Spinal cord (tissue), 10 donors: ENCODE measurements at places on chromosomes 3 and 15.

- DNase-seq: no peak
These were observed 207.4 kb downstream of the OPA1 start for GRCh38 chr3:193800138-193801043.

DNA sequence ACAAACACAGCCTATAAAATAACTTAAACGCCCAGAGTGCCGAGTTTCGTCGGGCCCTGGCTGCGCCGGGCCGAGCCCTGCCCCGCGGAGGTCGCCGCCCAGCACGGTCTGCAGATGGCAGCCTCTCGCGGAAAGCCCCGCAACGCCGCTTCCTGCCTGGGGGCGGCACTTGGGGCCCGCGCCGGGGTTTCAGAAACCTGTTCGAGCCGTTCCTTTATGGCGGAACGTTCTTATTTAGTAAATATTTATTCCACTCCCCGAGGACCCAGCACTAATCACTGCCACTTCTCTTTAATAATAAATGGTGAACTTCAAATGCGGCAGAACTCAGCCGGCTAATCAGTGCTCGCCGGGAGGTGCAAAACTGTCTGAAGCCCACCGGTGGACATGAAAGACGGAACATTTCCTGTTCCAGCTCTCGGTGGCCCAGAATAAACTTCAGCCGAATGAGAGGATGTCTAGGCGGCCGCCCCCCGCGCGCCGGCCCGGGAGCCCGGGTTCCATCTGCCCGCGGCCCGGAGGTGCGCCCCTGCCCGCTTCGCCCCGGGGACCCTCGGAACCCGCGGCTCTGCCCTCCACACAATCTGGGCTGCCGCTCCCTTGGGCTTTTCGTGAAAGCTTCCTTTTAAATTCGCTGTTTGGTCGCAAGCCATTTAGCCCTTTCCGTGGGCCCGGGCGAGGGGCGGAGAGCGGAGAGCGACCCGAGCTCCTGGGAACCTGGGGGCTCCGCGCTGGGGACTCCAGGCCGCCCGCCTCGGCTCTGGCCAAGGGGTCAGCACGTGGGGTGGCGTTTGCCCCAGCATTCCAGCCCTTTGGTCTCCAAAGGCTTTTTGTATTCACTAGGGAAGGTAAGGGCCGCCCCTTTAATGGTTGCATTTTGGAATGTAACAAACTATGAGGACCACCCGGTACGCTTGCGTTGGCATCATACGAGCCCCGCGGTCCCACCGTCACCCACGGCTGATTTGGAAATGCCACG is 110.8 kb upstream of the ATP11B start:
- peak; percentile 42 for DNase-seq

- DNase-seq: no peak
These were observed 50.6 kb downstream of the MGLL start for GRCh38 chr3:127771746-127772145.

DNA sequence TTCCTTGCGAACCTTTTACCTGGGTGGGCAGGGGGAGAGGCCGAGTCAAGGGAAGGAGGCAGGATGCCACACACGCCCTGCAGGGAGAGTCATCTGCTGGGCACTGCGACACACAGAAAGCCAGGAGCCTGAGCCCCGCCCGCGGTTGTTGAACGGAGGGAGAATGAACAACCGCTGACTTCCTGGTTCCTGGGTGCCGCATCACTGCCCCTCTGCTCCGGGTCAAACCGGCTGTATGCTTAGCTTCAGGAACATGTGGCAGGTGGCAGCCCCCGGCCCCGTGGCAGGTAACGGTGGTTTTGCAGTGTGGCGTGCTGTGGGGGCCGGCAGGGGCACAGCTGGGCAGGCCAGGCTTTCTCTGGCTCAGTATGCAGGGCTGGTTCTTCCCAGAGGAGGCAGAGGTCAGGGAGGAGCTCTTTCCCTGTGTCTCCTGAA is 33.4 kb downstream of the APBA2 start:
- no peak for DNase-seq

- DNase-seq: peak; percentile 13
These were observed 222.8 kb upstream of the UBE2E2 start for GRCh38 chr3:22980346-22980745.

DNA sequence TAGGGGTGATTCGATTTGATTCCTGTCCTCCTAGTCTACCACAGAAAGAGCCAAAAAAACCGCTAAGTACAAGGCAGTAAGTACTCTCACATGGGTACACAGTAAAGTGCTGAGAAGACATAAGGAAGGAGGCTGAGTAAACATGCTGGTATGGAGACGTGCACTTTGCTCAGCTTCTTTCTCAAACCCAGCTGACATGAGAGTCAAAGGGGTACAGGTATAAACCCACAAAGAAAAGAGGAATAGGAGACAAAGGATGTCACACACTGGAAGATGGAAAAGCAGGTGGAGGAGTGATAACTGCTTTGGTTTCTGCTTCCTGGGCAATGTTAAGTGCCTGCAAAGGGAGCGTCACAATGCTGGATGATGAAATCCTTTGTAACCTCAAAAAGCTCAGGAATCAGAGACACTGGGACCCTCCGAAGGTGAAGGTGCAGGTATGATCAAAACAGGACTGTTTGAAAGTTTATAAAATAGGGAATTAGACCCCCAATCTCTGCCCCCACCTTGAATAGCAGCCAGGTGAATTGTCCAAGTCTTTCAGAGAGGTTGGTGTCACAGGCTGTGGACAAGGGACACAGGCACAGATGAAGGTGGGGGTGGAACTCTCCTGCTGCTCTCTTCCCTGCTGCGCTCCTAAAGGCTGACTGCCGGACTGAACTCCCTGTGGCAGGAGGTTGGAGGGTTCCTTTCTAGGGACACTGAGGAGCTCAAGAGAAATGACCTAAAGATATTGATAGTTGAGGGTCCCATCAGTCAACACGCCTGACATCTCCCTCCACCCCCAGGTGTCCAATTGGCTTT is 101.8 kb downstream of the RAB11A start:
- DNase-seq: no peak

DNA sequence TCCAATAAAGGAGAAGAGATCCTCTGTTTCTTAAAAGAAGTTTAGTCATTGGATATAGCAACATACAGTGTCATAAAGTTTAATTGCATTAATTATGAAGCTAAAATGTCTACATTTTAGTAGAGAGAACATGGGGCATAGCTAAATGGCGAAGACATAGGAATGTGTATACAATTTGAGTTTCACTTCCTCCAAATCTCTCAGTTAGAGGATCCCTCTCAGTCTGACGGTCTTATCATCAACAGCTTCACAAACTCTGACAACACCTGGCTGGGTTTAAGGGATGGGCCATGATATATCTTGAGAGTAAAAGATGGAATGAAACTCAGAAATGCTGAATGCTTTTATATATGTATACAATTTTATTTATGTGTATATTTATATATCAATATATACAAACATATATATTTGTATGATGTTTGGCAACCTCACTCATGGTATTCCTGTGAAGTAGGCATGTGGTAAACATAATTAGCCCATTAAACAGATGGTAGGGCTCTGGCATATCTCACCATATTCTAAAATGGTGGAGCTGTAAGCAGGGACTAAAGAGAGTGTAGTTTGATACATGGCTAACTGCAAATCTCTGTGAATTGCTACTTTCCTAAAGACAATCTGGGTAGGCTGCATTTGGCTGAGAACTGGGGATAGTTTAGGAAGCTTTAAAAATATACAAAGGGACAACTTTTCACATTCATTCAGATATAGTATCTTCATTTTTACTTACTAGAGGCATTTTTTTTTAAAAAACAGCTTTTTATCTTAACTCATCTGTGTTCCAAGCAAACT is 111.6 kb downstream of the TIGIT start:
- DNase-seq: no peak

- DNase-seq: no peak
These were observed 871.2 kb upstream of the NR2F2 start for GRCh38 chr15:95459273-95459672.

DNA sequence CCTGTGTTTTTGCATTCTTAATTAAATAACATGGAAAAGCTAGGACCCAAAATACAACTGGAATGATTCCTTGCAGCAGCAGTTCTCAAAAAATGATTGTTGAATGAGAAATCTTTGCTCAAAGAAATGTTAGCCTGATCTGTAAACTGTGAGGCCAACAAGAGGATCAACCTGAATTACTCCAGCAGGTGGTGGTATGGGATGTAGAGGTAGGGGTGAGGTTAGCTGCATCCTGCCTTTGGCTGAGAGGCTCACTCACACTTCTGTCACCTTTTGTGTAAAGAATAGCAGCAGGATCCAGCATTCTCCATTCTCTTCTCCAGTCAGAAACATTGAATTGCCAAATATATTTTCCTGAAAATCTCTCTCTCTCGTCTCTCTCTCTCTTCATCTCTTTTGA is 26.5 kb upstream of the FAM98B start:
- no peak for DNase-seq

GRCh38 chr3:34363881-34364280 is 565.5 kb downstream of the PDCD6IP start:
- no peak for DNase-seq

DNA sequence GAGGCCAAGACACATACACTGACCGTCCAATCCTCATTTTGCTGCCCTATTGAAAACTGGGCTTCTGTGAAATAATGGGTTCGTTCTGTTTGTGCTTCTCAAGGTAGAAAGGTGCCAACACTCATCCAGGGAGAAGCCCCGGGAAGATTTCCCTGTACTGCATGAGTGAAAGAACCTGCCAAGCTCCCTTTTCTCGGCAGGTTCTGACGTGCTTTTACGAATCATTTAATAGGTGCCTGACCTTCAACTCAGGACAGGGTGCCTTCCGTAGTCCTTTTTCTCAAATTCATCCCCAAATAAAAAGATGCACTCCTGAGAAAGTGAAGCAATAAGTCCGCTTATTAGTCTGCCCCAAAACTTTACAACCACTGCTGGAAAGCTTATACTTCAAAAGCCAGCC is 64.2 kb downstream of the B3GNT5 start:
- DNase-seq: no peak

- DNase-seq: peak; percentile 52
These were observed 398.0 kb downstream of the OTOL1 start for GRCh38 chr3:161894657-161895056.

GRCh38 chr15:33032053-33032452 is 162.5 kb downstream of the FMN1 start:
- no peak for DNase-seq

- DNase-seq: no peak
These were observed 83.3 kb downstream of the NR2E3 start for GRCh38 chr15:71893691-71894090.

DNA sequence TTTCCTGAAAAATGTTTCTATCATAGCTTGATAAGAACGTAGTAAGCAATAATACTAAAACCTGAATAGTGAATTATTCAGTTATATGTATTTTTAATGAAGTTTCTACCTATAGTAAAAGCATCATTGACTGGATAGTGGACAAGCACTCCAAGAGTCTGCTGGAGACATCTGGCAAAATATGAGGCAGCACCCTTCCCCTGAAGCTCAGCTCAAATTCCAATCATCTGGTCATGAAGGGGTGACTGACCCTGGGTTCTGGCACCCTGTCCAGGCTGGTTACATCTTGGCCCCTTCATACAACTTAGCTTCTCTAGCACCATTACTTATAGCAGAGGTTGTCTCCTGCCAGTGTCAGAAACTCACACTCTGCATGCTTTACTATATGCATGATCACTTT is 455.4 kb downstream of the RAP2B start:
- no peak for DNase-seq

DNA sequence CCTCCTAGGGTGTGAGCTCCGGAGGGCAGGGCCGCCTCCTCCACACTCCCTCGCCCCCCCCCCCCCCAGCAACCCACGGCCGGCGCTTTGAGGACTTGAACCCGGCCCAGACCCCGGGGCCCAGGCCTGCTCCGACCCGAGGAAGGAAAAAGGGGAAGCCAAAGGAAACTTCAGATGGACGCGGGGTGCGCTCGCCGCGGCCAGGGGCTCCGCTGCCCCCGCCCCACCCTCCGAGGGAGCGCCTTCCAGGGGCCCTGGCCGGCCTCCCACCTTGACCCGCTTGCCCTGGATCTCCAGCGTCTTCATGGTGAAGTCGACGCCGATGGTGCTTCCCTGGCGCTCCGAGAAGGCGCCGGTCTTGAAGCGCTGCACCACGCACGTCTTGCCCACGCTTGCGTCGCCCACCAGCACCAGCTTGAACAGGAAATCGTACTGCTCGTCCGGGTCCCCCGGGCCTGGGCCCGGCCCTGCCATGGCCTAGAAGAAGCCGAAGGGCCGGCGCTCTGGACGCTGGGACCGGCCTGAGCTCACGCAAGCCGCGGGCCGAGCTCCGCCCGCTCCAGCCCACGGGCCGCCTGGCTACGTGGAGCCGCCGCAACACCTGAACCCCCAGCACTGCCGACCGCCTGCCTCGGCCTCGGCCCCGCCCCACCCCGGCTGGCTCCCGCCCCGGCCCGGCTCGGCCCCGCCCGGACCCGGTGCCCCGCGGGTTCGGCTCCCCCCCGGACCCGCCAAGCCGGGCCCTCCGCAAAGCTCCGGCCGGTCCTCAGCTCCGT is 400 bp downstream of the RAB43 start:
- peak; percentile 62 for DNase-seq

DNA sequence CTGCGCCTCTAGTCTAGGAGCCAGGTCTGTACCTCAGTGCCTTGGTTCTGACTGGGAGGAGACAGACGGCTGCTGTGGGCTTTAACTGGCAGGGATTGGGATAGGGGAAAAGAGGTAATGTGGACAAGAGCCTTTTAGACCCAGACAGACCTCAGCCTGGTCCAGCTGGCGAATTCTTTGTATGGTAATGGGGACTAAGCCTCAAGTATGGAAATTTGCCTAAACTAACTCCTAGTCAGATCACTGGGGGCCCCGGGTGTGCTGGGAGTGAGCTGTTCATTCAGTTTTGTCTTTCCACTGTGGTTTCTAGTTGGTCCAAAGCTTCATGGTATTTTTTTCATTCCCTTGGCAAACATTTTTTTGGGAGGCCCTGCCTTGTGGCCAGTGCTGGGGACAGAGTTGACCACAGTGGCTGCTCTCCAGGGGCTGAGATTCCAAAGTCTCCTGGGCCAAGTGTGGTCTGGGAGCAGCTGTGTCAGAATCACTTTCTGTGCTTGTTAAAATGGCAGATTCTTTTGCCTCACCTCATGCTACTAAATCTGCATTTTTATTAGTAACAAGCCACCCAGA is 261.4 kb upstream of the C2CD4B start:
- DNase-seq: no peak

- DNase-seq: no peak
These were observed 126.4 kb downstream of the GADL1 start for GRCh38 chr3:30768046-30768445.

GRCh38 chr15:68781217-68781616 is 39.5 kb downstream of the ANP32A start:
- DNase-seq: no peak

DNA sequence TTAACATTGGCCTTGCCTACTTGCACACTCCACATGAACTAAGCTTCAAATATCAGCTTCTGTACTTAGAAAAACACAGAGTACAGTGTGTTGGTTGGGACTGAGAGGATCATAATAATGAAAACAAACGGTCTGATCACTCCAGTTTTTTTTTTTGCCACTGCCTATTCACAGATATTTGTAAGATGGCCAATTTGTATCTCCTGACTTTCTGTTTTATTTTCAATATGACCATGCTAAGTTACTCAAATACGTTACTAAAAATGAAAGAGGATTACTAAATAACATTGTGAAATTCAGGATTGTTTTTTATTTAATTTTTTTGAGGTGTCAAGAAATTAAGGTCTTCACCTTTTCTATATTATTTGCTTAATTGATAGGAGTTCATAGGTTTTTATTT is 595.1 kb downstream of the TUSC7 start:
- no peak for DNase-seq

GRCh38 chr15:60585743-60586708 is 107.1 kb upstream of the ICE2 start:
- peak; percentile 94 for DNase-seq

- no peak for DNase-seq
These were observed 9.2 kb downstream of the EID1 start for GRCh38 chr15:48887144-48887543.

GRCh38 chr3:115958526-115958925 is 335.2 kb downstream of the GAP43 start:
- no peak for DNase-seq
